ENCODE measurements at places on chromosomes 3 and 15.

DNA sequence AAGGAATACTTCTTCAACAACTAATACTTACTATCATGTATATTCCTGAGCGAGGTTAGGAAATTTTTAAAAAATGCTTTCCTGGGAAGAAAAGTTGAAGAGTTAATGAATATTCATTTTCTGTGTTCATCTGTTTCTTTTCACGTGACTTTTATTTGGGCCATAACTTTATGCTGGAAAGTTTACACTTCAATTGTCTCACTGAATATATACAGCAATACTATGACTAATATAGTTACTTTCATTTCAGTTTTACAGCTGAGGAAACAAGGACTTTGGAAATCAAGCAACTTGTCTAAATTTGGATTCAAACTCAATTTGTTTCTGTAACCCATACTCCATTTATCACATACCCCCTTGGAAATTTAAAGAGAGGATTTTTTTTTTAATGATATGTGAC is 894.2 kb downstream of the ROBO1 start:
- no peak for DNase-seq

DNA sequence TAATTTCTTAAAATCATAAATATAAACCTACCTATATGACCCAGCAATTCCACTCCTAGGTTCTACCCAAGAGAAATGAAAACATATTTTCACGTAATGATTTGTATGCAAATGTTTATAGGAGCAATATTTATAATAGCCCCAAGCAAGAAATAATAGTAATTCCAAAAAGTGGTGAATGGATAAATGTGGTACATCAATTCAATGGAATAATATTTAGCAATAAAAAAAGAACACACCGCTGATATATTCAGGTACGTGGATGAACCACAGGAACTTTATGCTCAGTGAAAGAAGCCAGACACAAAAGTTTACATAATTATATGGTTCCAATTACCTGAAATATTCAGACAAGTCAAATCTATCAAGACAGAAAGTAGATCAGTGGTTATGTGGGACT is 49.9 kb downstream of the ACAD9 start:
- DNase-seq: no peak

DNA sequence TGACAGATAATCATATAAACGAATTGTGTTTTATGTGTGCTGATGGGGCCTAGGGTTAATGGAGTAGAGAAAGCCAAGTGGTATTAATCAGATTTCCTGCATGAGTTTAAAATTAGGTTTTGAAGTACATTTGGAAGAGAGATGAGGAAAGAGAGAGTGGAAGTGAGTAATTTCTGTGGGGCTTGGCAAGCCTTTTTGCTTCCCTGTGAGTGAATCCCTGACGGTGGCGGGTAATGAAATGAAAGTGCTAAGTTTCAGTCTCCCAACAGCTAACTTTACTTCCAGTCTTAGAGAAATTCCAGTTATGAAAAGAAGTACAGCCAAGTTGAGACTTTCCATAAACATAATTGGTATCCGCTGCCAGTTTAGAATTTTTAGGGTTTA is 139.4 kb downstream of the BBX start:
- DNase-seq: no peak

- DNase-seq: no peak
Measured at GRCh38 chr3:72523429-72524151, 324.7 kb downstream of the SHQ1 start.

GRCh38 chr3:68861521-68861920 is 70.8 kb downstream of the TAFA4 start:
- DNase-seq: no peak

DNA sequence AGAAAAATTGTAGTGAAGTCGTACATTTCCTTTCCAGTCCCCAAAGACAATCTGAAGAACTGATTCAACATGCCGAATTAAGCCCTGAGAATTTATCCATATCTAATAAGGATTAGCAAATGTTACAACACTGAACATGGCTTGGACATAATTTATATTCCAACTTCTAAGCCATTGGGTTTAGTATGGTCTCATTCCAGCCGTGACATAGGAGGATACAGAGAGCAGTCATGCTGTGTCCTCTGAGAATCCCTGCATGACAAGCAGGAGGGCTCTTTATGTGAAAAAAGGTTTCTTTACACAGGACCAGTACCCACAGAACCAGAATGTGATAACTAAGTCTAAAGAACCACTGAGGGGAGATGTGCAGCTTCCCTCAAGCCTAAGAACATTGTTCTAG is 231.9 kb upstream of the WNT5A start:
- no peak for DNase-seq

DNA sequence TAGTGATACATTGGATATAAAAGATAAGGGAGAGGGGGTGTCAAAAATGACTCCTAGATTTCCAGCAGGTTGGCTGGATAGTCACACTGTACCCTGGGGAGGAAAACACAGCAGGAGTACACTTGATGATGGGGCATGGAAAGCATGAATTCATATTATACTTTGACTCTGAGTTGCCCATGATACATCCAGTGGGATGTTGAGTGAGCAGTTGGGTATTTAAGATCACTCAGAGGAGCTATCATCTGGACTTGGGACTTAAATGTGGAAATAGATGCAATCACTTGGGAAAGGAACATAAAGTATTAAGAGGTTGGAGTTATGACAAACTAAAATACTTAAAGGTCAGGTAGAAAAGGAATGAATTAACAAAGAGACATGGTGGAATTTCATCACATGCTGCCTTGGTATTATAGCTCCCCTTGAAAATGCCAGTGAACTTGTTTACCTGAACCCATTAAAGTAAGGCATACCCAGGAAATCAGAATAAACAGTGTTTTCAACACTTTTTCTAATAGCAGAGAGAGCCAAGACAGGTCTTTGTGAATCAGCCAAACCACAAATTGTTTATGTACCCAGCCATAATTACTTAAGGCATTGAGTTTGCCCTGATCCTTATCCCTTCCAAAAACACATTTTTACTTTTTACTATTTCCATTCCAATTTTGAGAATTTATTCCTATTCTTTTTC is 49.9 kb upstream of the ABI3BP start:
- DNase-seq: no peak

GRCh38 chr3:50224639-50225038 is 11.4 kb upstream of the GNAI2 start:
- no peak for DNase-seq

DNA sequence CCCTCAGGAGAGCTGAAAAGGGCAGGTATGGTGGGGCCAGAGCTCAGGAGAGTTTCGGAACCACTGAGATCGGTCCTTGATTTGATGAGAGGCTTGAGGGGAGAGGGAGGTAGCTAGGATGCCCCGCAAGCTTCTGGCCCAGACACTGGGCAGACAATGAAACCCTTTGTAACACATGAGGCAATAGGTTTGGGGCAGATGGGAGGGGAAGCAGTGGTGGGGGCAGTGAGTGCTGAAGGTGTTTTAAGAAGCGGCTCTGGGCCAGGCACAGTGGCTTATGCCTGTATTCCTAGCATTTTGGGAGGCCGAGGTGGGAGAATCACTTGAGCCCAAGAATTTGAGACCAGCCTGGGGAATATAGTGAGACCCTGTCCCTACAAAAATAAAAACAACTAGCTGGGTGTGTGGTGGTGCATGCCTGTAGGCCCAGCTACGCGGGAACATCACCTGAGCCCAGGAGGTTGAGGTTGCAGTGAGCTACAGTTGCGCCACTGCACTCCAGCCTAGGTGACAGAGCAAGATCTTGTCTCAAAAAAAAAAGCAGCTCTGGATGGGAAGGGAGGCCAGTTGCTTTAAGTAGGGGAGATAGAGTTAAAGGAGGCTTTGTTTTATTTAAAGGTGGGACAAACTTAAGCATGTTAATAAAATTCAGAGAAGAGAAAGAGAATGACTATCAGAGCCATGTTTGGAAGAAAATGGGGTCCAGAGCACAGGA is 9.6 kb upstream of the SNX22 start:
- DNase-seq: no peak

- DNase-seq: no peak
Measured at GRCh38 chr3:519026-519425, 322.5 kb downstream of the CHL1 start.

GRCh38 chr3:195221876-195222617 is 48.9 kb downstream of the XXYLT1 start:
- DNase-seq: no peak

GRCh38 chr3:51966922-51967383 is 301 bp downstream of the PCBP4 start:
- no peak for DNase-seq

DNA sequence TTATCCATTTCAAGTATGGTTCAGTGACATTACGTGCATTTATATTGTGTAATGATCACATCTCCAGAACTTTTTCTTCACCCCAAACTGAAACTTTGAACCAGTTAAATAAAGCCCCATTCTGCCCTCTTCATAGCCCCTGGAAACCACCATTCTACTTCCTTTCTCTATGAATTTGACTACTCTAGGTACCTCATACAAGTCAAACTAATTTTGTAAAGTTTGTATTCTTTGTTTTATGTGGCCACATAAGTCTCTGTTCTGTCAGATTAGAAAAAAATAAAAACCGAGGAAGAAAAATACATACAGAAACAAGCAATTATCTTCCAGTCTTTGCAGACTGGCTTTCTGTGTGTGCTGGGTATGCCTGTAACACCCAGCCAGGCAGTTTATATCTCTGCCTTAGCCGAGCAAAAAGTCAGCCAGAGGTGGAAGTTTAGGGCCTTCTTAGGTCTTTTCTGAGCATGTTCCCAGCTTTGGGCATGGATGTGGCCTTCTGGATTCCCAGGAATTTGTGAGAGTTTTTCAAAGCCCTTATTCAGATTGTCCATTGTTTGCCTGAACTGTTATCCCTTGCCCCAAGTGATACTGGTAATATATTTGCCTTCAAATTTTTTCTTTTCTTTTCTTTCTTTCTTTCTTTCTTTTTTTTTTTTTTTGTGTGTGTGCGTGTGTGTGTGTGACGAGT is 6.0 kb upstream of the GRAMD1C start:
- no peak for DNase-seq

DNA sequence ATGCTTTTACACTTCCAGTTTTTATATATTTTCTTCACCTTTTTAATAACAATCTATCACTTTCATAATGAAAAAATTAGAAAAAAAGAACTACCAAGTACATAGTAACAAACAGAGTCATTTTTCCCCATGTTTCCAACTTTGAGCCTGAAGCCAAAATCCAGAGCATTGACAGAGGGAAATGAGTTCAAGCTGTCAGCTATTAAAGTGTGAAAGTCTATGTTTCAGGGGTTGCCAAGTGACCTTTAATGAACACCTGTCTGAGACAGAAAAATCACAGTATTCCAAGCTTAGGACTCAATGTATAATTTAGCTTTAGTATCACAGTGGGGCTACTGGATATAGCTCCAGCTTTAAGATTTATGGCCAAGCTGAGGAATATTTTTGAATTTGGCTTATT is 128.3 kb upstream of the GADL1 start:
- no peak for DNase-seq

- no peak for DNase-seq
Measured at GRCh38 chr3:13556207-13556606, 7.3 kb downstream of the FBLN2 start.

GRCh38 chr3:149588909-149589308 is 68.9 kb downstream of the WWTR1 start:
- no peak for DNase-seq

GRCh38 chr15:57540211-57540610 is 51.5 kb upstream of the MYZAP start:
- no peak for DNase-seq

DNA sequence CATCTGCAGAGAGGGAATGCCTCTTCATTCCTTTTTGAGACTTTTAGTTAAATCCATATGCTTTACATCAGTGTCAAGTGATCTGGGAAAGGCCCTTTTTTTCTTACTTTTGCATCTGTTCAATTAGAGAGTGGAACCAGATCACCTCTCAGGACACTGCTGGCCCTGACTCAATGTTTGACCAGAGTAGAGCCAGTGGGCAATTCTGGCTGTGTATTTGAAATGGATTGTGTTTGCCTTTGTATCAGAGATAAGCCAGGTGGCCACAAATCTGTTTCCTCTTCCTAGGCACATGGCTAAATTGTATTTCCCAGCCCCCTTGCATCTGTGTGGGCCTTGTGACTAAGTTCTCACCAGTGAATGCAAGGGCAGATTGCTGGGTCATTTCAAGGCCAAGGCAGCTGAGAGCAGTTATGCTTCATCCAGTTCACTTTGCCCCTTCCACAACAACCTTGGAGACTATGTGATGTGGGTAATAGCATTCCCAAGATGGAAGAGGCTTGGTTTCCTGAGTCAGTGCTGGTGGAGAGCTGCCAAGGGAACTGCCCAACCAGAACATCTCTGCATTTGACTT is 75.6 kb upstream of the CACNA2D3 start:
- no peak for DNase-seq

GRCh38 chr3:117302428-117302827 is 592.8 kb downstream of the TUSC7 start:
- DNase-seq: no peak

DNA sequence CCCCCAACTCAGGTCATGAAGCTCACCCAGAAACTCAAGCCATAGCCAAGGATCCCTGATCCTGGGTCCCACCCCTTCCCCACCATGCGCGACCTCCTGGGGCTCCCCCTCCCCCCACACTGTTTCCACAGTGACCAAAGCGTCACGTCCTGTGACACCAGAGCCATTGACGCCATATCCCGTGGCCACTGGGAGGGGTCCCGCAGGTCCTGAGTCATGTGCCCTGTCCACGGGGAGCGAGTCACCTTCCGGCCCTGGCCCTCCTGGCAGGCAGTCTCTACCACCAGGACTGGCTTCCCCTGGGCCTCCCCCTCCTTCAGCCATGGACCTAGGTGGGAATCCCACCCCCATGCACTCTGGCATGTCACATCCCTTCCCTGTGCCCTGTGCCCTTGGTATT is 15.6 kb downstream of the SEMA3F start:
- no peak for DNase-seq

GRCh38 chr3:56131974-56132590 is 336.2 kb downstream of the ERC2 start:
- no peak for DNase-seq

- DNase-seq: no peak
Measured at GRCh38 chr15:39432026-39432425, 148.9 kb upstream of the THBS1 start.

- no peak for DNase-seq
Measured at GRCh38 chr15:31214864-31215489, 111.7 kb upstream of the KLF13 start.

DNA sequence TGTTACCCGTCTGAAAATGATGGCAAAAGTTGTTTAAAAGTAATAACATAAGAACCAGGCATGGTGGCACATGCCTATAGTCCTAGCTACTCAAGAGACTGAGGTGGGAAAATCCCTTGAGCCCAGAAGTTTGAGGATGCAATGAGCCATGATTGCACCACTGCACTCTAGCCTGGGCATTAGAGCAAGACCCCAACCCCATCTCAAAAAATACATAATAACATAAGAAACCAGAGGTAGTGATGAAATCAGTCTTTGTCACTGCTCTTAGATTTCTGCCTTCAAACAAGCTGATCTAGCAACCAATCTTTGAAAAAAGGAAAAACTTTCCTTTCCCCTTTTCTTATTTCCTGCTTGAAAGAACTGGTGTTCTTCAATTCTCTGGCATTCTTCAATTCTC is 71.3 kb downstream of the TMCC1 start:
- DNase-seq: no peak

DNA sequence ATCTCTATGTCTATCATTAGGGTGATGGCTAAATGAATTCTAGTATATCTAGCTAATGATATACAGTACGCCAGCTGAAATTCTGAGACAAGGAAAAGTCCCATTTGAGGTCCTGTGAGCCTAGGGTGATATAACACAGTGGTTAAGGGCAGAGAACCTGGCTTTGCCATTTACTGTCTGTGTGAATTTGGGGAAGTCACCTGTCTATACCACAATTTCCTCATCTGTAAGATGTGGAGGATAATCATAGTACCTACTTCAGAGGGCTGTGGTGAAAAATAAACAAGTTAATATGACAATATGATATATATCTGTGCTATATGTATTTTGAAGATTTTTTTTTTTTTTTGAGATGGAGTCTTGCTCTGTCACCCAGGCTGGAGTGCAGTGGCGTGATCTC is 9.8 kb upstream of the ANKDD1A start:
- DNase-seq: no peak

Data from stimulated activated CD4-positive, alpha-beta T cell treated with anti-CD3 and anti-CD28 coated beads, Interleukin-1b, Interleukin-23, amount 100 ng/mL, for 1 hour (primary cell).